SJSA1 (cell line): ENCODE measurements at places on chromosomes 6 and 20. TPM values are rescaled to one million over a fixed set of nuclear protein-coding genes. Genes with fewer than 3 reads are reported as not detected.

DNA sequence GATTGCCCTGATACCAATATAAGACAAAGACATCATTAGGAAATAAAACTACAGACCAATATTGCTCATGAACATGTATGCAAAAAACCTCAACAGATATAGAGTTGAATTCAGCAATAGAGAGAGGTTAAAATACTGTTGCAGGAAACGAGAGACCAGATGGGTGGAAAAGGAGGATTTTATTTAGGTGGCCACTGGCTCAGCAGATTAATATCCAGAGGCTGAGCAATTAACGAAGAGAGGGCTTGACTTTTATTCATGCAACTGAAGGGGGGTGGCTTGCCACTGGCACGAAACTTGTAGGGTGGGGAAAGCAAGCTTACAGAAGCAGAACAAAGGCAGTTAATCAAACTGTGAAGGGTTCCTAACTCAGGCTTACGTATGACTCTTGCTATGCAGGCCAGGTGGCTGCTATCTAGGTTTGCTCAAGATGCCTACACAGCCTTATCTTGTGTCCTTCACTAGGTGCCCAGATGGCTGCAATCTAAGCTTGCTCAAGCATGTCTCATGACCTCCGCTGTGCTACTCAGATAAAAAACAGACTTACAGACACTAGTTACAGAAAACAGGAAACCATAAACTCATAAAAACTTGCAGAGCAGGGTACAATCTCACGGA, 126.4 kb downstream of the MMUT start:
- DNase-seq = no peak

The CCN6 gene
- total RNA-seq = not detected in 2 replicates

- no peak for DNase-seq
Observed at GRCh38 chr20:39853050-39853449, 836.0 kb downstream of the MAFB start.

- DNase-seq = no peak
Observed at GRCh38 chr6:3523966-3524365, 67.1 kb upstream of the SLC22A23 start.

DNA sequence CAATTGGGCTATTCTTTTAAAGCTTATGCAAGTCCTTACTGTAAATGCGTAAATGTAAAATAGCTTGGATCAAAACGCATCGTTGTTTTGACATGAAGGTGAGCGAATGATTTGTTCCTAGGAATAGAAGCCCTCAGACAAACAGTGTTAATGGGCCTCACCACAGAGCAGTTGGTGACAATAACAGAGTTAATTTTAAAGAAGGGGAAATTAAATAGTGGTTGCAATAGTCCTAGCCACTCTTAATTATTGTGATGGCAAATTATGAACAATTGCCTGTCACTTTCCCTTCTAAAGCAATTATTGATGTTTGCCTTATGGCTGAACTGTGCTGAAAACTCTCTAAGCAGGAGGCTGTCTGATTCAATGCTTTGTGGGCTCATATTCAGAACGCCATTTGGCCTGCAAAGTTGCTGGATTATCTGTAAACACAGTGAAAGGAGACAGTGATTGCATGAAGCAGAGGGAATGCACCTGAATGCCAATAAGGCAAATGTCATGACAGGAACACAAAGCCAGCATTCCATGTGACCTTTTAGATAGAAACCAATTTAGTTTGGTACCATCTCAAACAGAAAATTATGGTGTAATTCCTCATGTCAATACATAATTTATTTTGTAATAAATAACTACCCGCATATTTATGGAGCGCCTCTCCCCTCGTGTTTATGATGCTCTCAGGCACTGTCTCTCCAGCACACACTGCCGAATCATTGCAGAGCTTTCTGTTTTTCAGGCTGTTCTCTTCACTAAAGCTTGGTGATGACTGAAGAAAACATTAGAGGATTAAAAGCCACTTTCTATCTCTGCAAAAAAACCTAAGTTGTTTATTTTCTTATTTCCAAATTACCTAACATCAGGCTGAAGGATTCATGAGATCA, 387.5 kb downstream of the HACE1 start:
- DNase-seq = no peak

- DNase-seq = no peak
Observed at GRCh38 chr20:15318682-15319081, 981.3 kb upstream of the FLRT3 start.

GRCh38 chr6:119323931-119324330, 25.6 kb downstream of the MAN1A1 start:
- no peak for DNase-seq
